ENCODE measurements at places on chromosomes 1 and 21.

- no peak for DNase-seq
These were observed 770 bp downstream of the NTNG1 start for GRCh38 chr1:107141491-107142126.

DNA sequence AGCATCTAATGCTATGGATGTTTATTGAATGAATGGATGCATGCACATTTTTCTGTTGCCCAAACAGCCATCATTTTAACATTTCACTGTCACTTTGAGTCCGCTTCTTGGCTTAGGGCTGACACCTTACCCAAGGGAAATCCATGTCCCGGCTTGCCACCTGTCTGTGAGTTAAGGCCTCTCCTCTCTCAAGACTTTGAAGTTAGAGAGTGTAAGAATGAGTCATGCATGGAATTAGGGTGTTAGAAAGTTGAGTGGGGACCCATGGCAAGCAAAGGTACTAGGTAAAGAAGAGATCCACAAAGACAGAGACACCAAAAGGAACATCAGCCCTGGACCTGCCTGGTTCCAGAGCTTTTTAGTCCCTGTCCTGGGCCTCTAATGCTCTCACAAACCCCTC, 35.1 kb downstream of the ATP1A1 start:
- no peak for DNase-seq

DNA sequence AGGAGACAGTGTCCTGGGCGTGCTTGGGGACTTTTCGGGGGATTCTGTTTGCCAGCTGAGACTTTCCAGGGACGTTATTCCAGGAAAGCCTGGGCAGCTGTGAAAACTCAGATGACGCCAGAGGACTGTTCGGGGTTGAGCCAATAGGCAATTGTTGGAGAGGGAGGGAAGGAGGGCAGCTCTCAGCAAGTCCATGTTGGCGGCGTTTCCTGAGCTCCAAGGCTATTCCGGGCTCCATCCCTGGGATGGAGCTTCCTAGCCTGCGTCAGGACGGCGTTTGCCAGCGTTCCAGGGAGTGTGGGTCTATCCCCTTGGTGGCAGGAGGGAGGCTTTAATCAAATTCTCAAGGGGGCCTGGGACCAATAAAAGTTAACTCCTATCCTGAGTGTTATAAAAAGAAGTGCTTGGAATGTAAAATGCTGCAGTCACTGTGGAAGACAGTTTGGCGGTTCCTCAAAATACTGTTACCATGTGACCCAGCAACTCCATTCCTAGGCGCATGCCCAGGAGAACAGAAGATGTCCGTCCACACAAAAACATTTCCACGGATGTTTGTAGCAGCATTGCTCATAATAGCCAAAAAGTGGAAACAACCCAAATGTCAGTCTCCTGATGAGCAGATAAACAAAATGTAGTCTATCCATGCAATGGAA, 15.2 kb downstream of the SLC27A3 start:
- no peak for DNase-seq

GRCh38 chr1:84122780-84123382, 21.2 kb upstream of the PRKACB start:
- DNase-seq: no peak

DNA sequence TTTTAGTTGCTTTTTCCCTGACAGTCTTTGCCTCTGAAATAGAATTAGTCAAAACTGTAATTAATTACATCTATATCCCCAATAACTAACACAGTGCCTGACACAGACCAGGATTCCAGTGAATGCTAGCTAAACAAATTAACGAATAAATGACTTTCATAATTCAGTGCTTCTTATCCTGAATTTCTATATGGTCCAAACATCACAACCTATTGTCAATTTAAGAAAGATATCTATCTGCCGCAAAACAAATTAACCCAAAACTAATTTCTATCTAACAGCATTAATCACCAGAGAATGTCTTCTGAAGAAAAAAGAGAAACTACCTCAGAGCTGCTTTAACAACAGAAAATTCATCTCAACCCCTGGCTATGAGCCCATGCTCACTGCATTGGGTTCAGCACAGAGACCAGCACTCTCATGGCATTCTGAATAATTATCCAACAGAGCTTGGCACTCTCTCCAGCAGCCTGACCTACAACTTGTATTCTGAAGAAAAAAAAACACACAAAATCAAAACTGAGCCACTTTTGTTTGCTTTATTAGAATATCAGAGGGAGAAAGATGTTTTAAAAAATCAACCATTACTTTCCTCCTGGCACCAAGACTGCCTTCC, 547.3 kb upstream of the BEND5 start:
- no peak for DNase-seq

DNA sequence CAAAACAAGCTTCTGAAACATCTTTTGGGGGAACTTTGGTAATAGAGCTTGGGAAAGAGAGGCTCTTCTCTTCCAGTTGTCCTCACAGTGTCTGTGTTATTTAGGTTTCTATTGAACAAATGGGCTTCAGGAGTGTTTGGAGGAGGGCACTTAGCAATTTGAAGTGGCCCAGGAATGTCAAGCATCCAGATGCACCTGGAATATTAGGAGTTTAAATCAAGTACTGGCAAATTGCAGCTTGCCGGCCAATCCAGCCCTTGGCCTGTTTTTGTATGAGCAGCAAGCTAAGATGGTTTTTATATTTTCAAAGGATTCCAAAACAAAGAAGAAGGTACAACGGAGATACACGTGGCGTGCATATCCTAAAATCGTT, 94.7 kb downstream of the CCDC185 start:
- DNase-seq: no peak

DNA sequence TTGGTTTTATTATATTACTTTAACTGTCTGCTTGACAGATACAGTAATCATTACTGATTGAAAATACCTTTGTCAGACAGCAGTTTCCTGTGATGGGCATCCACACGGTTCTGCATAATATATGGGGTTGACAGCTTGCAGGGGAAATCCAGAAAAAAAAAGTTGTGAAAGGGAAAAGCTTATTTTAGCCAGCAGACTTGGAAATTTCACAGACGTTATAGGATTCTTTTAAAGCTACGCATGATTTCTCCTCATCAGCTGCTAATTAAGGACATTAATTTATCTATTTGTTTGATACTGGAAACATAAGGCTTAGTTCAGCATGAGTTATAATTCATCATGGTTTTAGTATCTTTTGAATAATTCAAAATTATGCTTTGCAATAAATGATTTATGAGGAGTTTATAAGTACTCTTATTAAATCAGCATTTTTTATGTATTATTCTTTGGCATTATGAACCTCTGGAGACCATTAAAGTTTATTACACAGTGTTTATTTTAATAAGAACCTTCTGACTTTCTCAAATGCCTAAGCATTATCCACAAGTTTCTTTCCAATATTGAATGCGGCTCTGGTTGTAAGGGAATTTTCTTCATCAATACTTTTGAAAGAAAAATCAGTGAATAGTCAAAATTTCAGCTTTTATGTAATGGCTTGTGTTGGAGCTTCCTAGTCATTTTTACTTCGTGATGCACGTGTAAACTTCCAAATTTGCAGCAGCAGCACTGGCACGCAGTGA, 235.3 kb upstream of the KCNK2 start:
- no peak for DNase-seq

GRCh38 chr21:29849735-29850176, 90.0 kb downstream of the GRIK1 start:
- DNase-seq: no peak

GRCh38 chr1:1054971-1055370, 19.1 kb downstream of the RNF223 start:
- no peak for DNase-seq
